Left forelimb (tissue), 1 donor: ENCODE measurements at places on chromosomes 7 and 10.

- no peak for DNase-seq
Measured at GRCh38 chr7:25026156-25026555, 46.2 kb upstream of the OSBPL3 start.

- no peak for DNase-seq
Measured at GRCh38 chr10:1049425-1049958, 573 bp upstream of the IDI1 start.

DNA sequence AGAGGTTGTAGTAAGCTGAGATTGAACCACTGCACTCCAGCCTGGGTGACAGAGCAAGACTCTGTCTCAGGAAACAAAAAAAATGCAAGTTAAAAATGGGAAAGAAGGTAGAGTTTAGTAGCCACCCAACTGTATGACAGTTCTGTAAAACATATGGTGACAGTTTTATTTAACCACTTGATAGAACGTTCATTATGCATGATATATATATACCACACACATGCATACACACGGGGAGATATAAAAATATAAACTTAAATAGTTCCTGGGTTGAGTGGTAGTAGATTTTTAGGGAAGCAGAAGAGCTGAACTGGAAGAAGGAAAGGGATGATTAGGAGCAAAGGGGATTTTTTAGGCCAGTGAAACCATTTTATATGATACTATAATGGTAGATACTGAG is 120.0 kb downstream of the KMT2C start:
- DNase-seq, result no peak

GRCh38 chr7:84025332-84025927 is 169.2 kb downstream of the SEMA3A start:
- peak; percentile 63 for DNase-seq

DNA sequence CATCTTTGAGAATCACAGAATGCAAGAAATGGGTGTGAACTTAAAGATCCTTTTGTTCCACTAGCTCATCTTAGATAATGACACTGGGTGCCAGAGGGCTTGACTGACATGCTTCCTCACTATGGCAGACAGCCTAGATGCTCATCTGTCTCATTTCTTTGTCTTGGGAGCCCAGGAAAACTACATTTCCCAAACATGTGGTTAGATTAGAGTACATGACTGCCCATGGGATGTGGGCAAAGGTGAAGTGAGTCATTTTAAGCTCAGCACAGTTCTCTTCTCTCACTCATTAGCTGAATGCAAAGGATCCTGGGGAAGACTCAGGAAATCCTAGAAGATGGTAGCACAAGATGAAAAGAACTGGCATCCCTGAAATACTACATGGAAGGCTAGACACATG is 32.5 kb upstream of the TBX20 start:
- DNase-seq, result no peak

DNA sequence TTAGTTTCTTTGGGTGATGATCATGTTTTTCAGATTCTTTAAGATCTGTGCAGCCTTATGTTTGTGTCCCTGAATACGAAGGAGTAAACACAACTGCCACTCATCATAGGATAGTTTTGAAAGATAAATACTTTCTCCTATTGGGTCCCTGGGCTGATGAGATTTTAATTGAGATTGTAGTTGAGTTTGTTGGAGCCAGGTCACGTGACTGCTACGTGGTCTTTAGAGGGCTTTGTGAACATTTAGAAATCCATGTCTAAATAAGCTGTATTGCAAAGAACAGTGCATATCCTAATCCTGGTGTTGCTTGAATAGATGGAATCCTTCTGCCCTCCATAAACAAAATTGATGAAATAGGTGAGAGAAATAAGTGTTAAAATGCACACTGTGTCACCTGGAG is 17.4 kb upstream of the ZNF716 start:
- no peak for DNase-seq

DNA sequence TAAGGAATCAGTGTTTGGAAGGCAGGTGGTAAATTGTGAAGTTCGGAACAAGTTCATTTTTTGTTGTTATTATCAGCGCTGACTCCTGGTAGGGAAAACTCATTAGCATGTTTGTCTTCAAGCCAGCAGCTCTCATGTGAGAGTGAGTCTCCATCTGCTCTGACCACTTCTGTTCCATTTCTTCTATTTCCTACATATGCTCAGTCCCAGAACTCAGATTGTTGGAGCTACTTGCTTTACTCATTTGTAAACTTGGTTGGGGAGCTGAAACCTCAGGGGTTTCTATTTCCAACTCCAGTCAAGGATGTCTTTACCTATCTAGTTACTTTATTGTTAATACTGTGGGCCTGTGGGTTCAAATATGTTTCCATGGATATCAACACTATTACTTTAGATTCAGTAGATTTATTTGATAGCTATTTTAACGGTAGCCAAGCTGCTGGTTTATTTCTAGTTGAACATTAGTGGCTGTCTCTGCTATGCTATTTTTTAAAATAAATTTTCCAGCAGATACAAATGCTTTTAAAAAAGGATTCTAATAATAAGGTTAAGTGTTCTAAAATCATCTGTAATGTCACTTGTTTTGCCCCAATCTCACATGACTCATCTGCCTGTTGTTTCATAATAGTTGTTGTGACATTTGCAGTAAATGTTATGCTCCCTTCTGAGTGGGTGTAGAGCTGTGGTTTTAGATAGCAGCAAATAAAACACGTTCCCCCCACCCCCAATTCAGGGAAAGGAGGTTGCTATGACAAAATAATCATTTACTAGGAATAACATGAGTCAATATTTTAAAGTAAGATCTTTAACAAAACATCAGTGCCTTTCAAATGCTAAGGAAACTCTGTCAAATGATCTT is 143.3 kb downstream of the HDAC9 start:
- DNase-seq, result no peak

DNA sequence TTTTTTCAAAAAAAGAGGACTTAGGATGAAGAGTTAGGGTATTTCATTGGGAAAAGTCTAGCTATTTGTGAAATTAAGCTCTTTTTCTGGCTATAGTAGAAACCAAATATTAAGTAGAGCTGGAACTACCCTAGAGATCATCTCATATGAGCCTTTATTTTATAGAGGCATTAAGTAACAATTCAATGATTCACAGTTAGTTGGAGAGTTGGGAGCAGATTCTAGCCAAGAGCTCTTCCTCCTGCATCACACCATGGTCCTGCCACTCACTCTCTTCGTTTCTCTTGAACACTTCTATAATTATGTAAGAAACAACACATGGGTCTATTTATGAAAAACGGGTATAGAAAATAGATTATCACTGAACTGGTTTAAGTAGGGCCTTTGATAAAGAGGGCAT is 76.1 kb upstream of the ANK3 start:
- DNase-seq, result no peak

GRCh38 chr7:42677751-42678699 is 233.8 kb downstream of the C7orf25 start:
- DNase-seq, result no peak

- no peak for DNase-seq
Measured at GRCh38 chr7:19026888-19027287, 90.5 kb downstream of the TWIST1 start.

DNA sequence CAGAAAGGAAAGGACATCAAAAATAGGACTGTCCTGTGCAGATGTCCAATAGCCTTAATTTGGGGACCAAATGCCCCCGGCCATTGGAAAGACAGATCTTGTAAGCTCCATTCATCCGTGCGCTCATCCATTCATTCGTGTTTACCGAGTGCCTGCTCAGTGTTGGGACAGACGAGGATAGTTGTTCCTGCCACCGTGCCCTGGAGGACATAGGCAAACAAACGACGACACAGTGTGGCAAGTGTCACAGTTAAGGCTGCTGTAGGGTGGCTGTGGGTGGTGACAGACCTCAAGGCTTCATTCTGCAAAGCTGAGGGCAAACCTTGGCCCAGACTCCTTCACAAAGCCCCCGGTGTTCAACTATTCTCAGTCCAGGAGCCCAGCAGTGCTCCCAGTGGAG is 27.6 kb downstream of the MKI67 start:
- no peak for DNase-seq

DNA sequence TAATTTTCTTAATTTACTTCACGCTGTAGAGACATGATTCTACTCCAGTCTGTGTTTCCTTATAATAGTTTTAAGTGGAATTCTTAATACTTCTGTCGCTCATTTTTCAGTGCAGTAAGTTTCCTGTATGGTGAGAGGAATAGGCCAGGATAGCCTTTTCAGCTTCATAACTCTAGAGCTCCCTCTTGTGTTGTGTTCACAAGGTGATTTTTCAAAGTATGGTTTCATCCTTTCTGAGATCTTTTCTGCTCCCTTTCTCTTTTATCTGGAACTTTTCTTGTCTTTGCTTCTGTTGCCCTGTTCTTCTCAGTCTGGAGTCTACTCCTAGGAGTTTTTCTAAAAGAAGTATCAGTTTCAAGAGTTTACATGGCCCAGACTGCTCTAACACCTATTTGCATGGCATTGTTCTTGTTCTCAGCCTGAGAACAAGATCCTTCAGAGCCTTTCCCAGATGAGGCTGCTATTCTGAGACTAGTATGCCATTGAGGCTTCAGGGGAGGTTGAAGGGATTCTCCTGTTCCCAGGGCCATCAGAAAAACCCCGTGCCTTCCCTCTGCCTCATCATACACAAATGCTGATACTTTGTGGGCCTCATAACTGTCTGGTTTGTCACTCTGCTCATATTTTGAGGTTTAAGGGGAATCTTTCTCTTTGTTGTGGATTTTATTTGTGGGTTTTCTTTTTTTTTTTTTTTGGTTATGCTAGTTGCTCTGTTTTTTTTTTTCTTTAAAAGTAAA is 21.8 kb downstream of the NET1 start:
- no peak for DNase-seq

- DNase-seq, result no peak
Measured at GRCh38 chr7:31462636-31463035, 51.3 kb upstream of the ITPRID1 start.
